ENCODE measurements at places on chromosomes 7 and 10.

- no peak for DNase-seq
These were observed 268.3 kb upstream of the SHH start for GRCh38 chr7:156080596-156080995.

DNA sequence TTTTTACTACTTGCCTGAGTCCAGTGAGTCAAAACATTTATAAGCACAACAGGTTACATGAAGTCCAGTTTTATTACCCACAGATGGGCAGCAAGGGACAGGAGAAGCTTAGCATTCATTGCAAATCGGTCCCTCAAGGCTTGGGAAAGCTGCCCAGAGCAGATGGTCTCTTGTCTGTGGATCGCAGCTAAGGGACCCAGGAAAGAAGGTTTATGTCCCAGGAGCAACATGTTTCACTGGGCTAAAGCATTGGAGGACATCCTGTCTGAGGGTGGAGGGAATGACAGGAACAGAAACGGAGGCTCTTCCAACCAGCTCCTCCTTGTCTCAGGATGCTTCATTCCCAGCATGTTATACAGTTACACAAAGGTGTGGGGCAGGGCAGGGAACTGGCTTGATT is 39.3 kb downstream of the TRIM24 start:
- DNase-seq = no peak

DNA sequence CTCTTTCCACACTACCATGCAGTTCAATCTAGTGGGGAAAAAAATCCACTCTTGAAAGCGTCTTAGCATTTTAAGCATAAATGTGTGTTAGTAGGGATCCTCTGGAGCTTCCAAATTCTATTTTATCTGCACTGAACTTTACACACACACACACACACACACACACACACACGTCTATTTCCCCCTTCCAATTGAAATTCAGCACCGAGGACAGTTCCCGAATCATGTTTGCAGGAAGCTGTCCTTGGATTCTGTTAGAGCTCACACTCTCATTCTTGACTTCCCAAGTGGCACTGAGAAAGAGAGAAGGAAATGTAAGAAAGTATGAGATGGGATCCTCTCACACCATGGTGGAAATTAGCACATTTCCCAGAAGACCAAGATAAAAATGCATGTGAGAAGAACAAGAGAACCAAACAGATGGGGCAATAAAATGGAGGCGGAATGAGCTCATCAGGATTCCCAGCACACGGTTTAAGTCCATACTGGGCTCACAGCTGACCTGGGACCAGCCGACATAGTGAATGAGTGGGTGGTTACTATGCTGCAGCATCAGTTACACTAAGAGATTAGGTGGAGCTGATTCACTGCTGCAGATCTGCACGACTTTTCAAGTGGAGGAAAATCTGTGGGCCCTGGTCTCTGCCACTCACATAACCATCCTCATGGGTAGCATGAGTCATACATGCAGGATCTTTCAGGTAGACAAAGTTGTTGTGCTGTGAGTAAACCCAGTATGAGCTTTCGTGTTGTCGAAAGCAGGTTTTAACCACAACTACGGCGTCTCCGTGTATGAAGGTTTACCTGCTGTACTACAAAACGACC is 3.3 kb upstream of the NPTX2 start:
- DNase-seq = no peak

- DNase-seq = no peak
These were observed 144.6 kb upstream of the GPR26 start for GRCh38 chr10:123521556-123521955.

- no peak for DNase-seq
These were observed 304.1 kb downstream of the KLF6 start for GRCh38 chr10:3480990-3481315.

DNA sequence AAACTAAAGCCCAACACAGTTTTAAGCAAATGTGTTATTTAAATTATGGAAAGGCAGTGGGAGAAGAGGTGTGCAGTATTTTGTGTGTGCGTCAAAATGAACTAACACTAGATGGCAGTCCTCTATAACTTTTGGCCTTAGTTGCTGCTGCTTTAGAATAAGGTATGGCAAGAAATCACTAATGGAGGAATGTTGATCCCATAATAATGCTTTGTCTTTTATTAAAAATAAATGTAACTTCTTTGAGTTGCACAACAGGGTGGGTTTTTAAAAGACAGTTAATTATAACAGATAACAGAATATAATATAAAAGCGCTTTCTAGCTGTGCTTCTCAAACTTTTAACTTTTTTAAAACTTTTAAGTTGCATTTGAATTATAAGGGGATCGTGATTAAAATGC is 56.4 kb downstream of the BBS9 start:
- DNase-seq = no peak

DNA sequence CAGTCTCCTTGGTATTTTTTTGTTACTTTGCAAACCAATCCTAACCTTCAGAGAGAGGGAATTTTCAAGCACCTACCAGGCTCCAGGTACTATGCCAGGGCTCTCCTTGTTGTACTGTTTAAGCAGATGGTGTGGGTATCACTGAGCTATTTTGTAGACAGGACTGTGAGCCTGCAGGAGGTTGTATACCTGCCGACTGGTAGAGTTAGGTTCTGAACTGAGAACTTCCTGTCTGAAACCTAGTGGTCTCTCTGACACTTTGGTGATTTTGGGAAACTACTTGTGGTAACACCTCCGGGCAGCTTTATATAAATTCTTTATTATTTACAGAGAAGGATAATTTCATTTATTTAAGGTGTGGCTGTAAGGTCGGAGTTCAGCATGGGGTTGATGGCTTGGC is 4.6 kb downstream of the ZNF853 start:
- DNase-seq = no peak

DNA sequence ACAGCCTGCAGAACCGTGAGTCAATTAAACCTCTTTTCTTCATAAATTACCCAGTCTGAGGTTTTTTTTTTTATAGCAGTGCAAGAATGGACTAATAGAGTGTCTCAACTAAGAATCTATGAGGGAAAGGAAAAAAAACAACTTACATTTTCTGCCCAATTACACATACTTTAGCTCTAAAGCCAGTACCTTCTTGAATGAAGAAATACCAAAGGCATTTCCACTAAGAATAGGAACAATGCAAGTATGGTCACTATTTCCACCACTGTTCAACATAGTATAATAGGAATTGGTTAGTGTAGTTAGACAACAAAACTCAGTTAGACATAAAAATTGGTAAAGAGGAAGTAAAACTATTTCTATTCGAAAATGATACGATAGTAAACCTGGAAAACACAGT is 37.6 kb downstream of the MICU1 start:
- no peak for DNase-seq

DNA sequence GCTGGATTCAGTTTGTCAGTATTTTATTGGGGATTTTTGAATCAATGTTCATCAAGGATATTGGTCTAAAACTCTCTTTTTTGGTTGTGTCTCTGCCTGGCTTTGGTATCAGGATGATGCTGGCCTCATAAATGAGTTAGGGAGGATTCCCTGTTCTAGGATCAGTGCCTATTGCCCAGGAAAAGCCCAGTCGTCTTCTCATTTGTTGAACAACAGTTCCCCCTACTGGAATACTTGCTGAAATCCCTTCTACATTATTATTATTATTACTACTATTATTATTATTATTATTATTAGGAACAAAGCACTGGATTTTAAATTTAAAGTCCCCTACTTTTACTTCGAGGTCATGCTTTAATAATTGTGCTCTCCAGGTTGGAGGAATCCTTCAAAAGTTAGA is 528.9 kb downstream of the MAGI2 start:
- no peak for DNase-seq

DNA sequence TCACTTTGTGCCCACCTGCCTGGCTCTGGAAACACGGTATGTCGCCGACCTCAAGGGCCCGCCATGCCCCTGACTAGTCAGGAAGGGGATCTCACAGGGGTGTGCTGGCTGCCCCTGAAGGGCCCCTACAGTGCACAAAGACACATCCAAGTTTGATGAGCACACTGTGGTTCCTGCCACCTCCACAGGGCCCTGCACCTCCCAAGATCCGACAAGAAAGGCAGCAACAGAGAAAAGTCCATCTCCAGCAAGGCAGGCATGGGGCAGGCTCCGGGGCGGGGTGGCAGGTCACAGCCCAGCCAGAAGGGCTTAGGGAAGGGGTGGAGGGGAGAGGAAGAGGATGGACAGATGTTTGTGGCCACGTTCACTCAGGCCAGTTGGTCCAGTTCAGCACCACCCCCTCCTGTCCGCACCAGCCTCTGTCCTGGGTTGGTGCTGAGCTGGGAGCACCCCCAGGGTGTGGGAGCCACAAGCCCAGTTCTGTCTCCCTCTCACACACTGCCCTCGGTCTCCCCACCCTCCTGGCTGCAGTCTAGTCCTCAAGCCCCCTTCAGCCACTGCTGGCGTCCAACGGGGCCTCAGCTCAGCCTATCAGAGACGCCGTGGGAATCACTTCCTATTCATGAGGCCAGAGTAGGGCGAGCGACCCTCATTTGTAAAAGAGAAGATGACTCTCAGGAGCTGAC is 11.5 kb downstream of the DRGX start:
- no peak for DNase-seq

GRCh38 chr7:82726038-82726800 is 282.6 kb upstream of the CACNA2D1 start:
- DNase-seq = no peak

GRCh38 chr10:93535293-93535692 is 31.2 kb upstream of the FFAR4 start:
- DNase-seq = no peak

DNA sequence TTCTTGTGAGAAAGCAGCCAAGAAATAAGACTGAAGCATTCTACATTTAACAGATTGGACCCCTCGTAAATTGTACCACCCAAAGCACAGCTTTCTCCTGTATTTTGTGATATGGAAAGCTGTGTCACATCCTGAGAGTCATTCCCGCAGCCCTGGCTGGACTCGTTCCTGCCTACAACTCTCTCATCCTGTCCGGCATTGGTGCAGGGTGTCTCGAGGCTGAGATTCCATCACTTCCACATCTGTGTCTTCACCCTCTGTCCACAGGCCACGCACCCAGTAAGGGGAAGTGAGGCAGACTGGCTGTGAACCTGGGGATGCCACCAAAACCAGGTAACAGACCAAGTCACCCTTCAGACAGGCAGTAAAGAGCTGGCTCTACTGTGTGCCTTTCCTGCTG is 146.2 kb upstream of the KLF6 start:
- no peak for DNase-seq

GRCh38 chr7:82778021-82778420 is 334.4 kb upstream of the CACNA2D1 start:
- DNase-seq = no peak

DNA sequence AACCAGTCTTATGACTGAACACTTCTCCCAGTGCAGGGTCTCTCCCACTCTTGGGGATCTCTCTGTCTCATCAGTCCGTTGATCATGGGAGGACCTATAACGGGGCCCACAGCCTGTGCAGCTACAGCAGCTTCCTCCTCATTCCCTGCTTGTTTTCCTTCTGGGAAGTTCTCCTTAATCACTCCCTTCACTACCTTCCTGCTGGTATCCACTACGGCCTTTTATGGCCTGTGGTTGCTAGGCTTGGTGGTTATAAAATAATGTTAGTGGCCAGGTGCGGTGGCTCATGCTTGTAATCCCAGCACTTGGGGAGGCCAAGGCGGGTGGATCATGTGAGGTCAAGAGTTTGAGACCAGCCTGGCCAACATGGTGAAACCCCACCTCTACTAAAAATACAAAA is 3.5 kb upstream of the ZNF282 start:
- DNase-seq = no peak

DNA sequence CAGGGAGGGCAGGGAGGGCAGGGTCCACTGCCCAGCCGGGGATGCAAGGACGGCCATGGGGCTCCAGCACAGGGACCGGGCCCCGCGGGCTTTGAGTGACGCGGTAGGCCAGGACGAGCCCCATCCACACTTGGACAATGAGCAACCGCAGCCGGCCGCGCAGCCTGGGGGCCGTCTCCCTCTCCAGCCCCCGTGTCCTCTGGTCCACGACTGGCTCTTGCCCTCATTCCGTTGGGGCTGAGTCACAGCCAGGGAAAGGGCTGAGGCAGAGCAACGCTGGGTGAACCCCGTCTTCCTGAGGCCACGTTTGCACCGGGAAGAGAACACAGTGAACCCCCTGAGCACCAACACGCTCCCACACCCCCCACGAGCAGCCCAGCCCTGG is 23.7 kb downstream of the SHH start:
- DNase-seq = no peak

- no peak for DNase-seq
These were observed 51.5 kb downstream of the RSU1 start for GRCh38 chr10:16765509-16766375.

DNA sequence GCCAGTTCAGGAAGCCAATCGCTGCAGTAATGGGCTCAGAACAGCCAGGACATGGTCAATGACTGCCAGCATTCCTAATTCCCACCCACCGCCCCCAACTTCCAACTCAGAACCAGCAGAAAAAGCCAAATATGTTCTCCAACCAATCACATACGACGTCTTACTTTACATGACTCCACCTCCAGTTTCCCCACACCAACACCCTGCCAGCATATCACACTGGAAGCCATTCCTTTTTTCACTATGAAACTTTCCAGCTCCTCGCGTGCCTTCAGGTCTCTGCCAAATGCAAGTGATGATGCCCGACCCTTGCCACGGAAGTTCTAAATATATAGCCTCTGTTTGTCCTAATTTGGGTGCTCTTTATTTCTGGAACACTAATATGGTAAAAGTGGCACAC is 12.5 kb downstream of the NPS start:
- DNase-seq = no peak

GRCh38 chr7:43594020-43594419 is 11.1 kb downstream of the STK17A start:
- no peak for DNase-seq

DNA sequence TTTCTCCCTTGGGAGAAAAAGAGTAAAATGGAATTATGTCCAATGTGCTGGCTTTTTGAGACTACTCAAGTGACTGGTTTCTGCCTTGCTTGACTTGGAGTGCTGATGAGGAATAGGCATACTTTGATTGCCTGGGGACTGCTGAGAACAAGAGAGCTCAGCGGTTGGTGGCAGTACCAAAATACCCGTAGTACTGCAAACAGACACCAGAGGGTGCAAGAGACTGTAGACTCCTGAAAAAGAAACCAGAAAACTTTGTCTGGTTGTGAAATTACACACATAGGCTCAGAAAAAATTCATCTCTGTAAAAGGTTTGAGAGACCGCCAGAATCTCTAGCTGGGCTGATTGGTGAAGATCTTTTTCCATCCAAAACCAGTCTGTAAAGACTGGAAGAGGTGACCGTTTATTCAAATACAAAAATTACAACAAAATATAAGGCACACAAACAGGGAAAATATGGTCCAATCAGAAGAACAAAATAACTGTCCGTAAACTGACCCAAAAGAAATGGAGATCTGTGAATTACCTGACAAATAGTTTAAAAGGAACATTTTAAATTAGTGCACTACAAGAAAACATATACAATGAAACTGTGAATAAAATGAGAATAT is 18.5 kb downstream of the BICC1 start:
- DNase-seq = peak; percentile 13

DNA sequence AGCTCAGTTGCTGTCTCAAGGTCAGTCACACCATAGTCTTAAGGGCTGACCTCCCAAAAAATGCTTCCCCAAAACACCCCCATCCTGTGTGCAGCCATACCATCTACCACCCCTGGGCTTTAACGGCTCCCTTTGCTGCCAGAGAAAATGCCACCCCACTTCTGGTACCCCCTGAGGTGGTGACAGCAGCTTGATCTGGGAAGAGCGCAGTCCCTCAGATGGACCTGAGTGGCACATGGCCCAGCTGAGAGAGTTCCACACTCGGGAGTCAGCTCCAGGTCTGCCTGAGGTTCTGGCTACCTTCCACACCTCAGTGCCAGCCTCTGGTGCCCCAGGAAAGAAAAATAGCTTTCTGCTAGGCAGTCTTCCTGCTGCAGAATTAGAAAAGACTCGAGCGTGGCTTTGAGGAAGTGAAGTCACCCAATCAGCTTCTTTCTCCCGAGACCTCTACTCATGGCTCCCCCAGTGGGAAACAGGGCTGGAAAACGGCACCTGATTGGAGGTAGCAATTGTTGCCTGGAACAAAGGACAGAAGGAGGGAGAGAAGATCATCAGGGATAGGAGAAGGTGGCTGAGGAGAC is 151.7 kb downstream of the ARHGAP21 start:
- DNase-seq = no peak

Data from activated CD4-positive, alpha-beta T cell treated with anti-CD3 and anti-CD28 coated beads for 24 hours (primary cell).